Liver (tissue), 10 donors: ENCODE measurements at places on chromosomes 13 and 19.

- no peak for DNase-seq
These were observed 6.6 kb upstream of the OR10H5 start for GRCh38 chr19:15780610-15781418.

- DNase-seq = no peak
These were observed 254.2 kb downstream of the ITGBL1 start for GRCh38 chr13:101706651-101707050.

DNA sequence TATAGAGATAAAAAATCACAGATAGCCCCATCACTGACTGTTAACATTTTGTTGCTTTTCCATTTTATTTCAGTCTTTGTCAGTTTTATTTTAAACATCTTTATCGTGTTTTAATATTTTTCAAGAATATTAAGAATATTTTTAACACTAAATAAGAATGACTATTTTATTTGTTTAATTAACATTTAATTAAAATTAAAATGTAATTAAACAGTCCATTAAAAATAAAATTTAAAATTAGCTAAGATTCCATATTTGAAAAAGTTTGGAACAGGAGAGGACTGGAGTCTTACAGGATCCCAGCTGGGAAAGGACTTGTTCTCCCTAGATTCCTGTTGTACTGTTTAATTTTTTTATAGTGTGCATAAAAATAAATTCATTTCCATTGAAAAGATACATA lies 54.5 kb downstream of the RGCC start:
- no peak for DNase-seq

GRCh38 chr19:7872306-7873204 lies 1.6 kb downstream of the PRR36 start:
- no peak for DNase-seq

- DNase-seq = no peak
These were observed 82.8 kb downstream of the TEX29 start for GRCh38 chr13:111403266-111403665.

GRCh38 chr19:55486043-55486970 lies 1.3 kb downstream of the NAT14 start:
- no peak for DNase-seq

GRCh38 chr13:46629811-46630413 lies 76.9 kb downstream of the LRCH1 start:
- no peak for DNase-seq

DNA sequence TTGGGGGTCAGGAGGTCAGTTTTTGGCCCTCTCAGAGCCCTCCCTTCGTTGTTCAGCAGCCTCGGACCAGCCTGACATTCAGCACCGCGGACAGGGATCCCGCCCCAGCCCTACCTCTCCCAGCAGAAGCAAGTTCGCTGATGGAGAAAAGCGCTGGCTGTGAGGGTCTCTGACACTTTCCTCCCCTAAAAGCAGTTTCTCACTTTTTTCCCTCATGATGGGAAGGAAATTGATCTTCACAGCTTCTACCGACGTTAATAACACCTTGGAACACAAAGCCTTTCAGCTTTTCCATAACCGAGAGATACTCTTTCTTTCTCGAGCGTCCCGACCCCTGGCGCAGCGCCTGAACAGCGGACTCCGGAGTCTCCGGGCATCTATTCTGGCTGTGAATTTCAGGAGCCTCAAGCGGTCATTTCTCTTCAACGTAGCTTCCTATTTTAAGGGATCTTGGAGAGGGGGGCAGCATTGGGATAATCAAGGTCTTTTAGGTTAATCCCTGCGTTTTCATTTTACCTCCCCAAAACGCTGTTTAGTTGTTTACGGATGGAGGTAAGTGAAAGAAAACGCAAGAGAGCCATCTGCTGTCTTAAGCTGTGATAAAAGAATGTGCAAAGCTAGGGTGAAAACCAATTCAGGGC lies 467.2 kb downstream of the ITGBL1 start:
- no peak for DNase-seq

- no peak for DNase-seq
These were observed 384.5 kb upstream of the GPC6 start for GRCh38 chr13:92842145-92842544.

DNA sequence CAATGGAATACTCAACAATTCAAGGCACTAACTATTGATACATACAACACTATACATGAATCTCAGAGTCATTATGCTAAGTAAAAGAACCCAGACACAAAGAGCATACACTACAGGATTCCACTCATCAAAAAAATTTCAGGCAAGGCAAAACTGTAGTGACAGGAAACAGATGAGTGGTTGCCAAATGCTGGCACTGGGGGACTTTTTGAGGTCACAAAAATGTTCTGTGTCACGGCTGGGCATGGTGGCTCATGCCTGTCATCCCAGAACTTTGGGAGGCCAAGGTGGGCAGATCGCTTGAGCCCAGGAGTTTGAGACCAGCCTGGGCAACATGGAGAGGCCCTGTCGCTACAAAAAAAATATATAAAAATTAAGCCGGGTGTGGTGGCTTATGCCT lies 129.4 kb downstream of the KL start:
- no peak for DNase-seq

DNA sequence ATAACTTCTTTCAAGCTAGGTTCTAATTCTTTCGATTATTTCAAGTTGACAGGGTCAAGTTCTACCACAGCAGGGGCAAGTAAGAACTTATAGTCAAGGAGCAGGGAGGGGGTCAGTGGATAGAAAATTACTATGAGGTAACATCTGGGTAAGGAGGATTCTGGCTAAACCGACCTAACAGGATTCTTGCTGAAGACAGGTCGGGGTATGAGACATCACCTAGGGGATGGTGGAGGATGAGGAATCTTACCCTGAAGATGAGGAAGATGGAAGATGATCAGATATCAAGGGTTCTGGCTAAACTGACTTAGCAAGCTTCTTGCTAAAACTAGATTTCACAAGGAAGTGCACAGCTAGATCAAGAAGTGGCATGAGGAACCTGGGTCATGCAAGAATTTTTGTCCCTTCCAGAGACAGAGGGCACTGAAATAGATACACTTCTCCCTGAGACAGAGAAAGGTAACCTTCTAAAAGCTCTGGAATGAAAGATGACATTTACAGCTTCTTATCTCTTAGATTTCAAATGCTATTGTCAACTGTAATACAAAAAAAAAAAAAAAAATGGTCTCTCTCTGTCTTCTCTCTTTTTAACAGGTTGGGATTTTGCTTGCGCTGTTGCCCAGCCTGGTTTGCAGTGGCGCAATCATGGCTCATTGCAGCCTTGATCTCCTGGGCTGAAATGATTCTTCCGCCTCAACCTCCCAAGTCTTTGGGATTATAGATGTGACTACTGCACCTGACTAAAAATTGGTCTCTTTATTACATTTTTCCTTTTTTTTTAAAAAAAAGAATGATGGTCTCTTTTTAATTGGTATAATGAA lies 9.6 kb upstream of the METTL21C start:
- DNase-seq = no peak

DNA sequence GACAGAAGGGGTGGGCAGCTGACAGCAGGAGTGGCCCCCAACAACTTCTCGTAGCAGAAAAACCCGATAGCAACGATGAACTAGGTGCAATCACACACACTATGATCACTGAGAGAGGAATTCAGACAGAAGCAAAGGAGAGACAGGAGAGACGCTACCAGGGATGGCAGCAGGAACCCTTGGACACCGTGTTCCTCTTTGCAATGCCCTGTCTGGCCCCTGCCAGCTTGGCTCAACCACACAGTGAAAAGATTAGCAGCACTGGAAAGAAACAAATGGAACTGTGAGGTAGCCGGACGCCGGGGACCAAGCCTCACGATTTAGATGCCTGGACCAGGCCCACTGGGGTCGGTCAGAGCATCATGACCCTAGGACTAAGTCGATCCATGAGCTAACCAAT lies 23.6 kb downstream of the DCAF15 start:
- DNase-seq = no peak

GRCh38 chr19:37698216-37698615 lies 21.3 kb downstream of the ZNF607 start:
- no peak for DNase-seq

DNA sequence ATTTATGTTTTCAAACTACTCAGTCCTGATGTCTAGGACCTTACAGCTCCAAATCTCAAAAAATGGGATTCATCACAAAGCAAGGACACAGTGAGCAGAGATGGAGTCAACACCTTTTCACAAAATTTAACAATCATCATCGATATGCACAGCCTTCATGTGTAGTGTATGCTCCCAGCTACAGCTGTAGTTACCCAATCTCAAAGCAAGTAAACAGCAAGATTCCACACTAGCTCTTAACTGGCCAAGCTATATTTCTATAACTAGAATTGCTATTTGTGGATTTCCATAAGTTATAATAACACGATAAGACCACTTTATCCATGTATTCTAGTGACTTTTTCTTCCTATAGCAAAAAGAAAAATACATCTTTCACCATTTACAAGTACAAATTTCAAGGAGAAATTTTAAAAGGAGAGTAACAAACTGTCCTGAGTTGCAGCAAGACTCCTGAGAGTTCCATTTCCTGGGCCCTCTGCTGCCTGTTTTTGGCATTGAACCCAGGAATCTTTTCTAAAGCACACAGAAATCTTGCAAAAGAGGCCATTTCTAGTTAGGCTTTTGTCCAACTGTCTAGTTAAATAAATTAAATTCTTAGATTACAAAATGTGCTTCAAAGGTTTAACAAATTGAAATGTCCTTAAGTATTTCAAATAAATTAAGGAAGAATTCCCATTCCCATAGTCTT lies 460.6 kb downstream of the FGF14 start:
- DNase-seq = no peak

GRCh38 chr13:109494925-109495369 lies 291.4 kb downstream of the IRS2 start:
- DNase-seq = no peak

GRCh38 chr13:20980899-20981298 lies 78.4 kb upstream of the XPO4 start:
- DNase-seq = no peak

GRCh38 chr13:79870766-79871165 lies 389.8 kb downstream of the NDFIP2 start:
- no peak for DNase-seq

GRCh38 chr13:51613535-51613934 lies 29.3 kb downstream of the WDFY2 start:
- DNase-seq = no peak

DNA sequence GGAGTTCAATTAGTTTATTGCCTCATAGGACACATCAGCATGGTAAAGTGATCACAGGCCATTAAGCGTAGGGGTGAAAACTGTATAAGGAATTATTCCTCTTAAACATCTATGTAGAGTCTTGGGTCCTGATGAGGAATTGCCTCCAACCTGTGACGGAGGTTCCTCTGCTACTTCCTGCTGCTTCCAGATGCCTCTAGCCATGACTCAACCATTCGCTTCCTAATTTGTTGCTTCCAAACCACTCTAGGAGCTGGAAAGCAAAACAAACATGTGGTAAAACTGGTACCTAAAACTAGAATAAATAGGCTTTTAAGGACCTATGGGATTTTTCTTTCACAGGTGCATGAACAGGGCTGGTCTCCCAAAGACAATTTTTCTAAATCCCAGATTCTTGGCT lies 253.8 kb downstream of the KLF12 start:
- DNase-seq = no peak
